ENCODE measurements at places on chromosomes 2 and 18.

GRCh38 chr2:88874063-88874657, 182.7 kb downstream of the RPIA start:
- DNase-seq: no peak

DNA sequence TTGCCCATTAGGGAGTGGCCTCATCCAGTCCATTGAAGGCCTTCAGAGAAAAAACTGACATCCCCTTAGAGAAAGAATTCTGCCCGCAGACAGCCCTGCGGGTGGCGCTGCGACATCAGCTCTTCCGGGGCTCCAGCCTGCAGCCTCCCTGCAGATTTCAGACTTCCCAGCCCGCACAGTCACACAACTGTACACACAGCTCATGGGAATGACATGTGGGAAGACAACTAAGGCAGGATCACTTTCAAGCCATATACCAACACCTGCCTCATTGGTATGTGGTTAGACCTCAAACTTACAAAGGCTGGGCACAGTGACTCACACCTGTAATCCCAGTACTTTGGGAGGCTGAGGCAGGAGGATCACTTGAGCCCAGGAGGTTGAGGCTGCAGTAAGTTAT, 24.8 kb upstream of the TUBB6 start:
- DNase-seq: no peak

GRCh38 chr2:119598596-119599263, 54.5 kb downstream of the CFAP221 start:
- no peak for DNase-seq

DNA sequence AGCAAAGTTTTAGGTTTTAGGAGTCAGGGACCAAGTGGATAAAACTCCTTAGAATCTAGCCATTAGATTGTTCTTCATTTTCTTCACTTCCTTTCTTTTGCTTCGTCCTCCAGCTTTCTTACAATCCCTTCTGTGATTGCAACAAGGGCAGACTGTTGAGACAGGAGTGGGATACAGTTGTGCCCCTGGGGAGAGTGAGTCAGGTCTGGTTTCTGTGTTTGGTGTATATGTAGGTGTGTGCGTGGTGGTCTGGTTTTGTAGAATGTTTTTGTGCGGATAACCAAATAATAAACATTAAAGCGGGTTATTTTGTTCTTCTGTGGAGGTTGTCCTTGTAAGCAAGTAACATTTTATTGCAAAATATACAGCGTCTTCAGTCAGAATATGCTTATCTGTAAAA, 7.3 kb downstream of the INSIG2 start:
- no peak for DNase-seq

- DNase-seq: no peak
Measured at GRCh38 chr2:173130496-173131465, 55.1 kb downstream of the MAP3K20 start.

GRCh38 chr2:204037286-204037685, 100.7 kb downstream of the ICOS start:
- no peak for DNase-seq

- no peak for DNase-seq
Measured at GRCh38 chr2:219698748-219699439, 71.5 kb downstream of the SLC4A3 start.

DNA sequence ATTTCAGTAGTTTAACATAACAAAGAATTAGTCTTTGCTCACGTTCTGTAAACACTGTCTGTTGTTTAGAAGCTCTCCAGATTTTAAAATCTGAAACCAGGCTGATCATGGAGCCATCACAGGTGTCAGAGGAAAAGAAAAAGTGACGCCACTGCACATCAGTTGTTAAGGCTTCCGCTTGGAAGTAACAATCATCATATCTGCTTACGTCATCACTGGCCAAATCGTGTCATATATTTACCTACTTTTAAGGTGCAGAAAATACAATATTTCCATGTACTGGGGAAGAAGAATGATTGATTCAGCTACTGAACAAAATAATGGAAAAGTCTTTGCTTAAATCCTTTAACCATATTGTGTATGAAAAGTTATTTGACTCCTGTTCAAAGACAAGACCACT, 382.6 kb upstream of the MC4R start:
- DNase-seq: no peak

GRCh38 chr2:109611467-109612095, 2.2 kb downstream of the SEPTIN10 start:
- DNase-seq: no peak

- DNase-seq: no peak
Measured at GRCh38 chr2:166901336-166901735, 13.1 kb downstream of the XIRP2 start.
